Thymus (tissue), 14 donors: ENCODE measurements at places on chromosomes 12 and 14.

DNA sequence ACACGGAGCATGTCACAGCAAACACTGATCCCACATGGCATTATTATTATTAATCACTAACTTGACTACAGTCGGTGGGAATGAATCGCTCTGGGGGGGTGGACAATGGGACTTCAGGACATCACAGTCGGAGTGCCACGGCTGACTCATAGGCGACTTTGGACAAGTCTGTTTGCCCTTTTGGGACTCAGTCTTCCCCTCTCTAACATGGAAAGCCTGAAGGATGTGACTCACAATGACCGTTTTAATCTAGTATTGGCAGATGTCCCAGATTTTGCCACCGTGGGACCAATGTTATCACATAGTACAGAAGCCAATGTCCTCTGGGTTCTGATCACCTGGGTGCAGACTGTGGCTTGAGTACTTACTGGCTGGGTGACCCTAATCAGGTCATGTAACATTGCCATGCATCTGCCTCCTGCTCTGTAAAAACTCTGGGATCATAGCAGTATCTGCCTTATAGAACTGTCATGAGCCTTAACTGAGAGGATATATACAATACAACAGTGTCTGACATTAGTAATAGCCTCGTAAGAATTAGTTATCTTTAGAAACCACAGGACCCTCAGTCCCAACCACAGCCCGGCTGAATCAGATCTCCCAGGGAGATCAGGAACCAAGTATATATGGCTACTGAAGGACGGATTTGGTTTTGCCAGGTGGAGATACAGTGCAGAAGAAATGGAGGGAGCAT lies 362.6 kb downstream of the BCL11B start:
- H3K27me3 ChIP-seq, result no peaks in the 10 kb centered on the region
- H3K4me3 ChIP-seq, result no peak overlapping the region
- no peak overlapping the region for H3K27ac ChIP-seq
- H3K4me1 ChIP-seq, result peaks cover 17% of the 10 kb centered on the region
- DNase-seq, result no peak
- no peaks in the 10 kb centered on the region for H3K36me3 ChIP-seq

GRCh38 chr12:29517264-29517663 lies 19.8 kb upstream of the OVCH1 start:
- no peaks in the 10 kb centered on the region for H3K4me1 ChIP-seq
- H3K27ac ChIP-seq, result no peak overlapping the region
- DNase-seq, result no peak

- H3K4me3 ChIP-seq, result no peak overlapping the region
- no peaks in the 10 kb centered on the region for H3K36me3 ChIP-seq
- no peaks in the 10 kb centered on the region for H3K27me3 ChIP-seq
- no peak for DNase-seq
Measured at GRCh38 chr12:62909340-62909739, 25.6 kb downstream of the PPM1H start.

- H3K4me3 ChIP-seq, result no peak overlapping the region
- no peak overlapping the region for H3K27ac ChIP-seq
- H3K27me3 ChIP-seq, result no peaks in the 10 kb centered on the region
- H3K4me1 ChIP-seq, result no peaks in the 10 kb centered on the region
- DNase-seq, result no peak
Measured at GRCh38 chr14:85412756-85413155, 117.2 kb upstream of the FLRT2 start.

DNA sequence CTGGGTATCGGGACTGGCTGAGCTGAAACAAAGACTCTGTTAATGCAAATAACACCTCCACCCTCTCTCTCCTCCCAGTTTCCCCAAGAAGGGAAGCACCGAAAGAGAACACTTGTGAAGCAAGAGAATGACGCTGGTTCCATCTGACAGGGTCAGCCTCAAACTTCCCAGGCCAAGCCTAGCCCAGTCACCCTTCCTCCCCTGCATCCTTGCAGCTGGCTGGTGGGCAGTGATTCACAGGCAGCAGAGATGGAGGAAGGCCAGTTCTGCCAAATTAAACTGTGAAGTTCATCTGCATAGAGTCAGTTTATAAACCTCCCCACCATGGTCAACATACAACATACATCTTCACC lies 2.8 kb downstream of the LRRC74A start:
- H3K4me1 ChIP-seq, result no peaks in the 10 kb centered on the region
- no peak for DNase-seq
- no peak overlapping the region for H3K4me3 ChIP-seq
- H3K27me3 ChIP-seq, result no peaks in the 10 kb centered on the region

DNA sequence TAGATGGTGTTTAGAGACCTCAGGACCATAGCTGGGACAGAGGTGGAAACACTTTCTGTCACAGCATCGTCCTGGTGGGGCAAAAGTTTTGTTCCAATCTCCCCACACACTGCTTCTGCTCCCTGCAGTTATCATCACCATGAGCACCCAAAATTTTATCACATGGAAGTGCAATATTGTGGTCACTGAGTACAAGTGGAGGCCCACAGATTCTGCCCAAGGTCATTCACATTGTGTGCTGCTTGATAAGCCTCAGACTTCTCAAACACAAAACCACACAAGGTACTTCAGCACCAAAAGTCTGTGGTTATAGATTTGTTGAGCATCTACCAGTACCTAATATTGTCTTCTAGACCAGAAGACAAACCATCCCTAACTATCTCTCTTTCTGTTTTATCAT lies 554 bp upstream of the KRT77 start:
- H3K4me1 ChIP-seq, result no peaks in the 10 kb centered on the region
- no peak overlapping the region for H3K4me3 ChIP-seq
- peaks cover 1% of the 10 kb centered on the region for H3K27me3 ChIP-seq
- H3K27ac ChIP-seq, result no peak overlapping the region
- H3K36me3 ChIP-seq, result no peaks in the 10 kb centered on the region

GRCh38 chr14:66493750-66494149 lies 7.6 kb downstream of the CCDC196 start:
- H3K36me3 ChIP-seq, result no peaks in the 10 kb centered on the region
- no peak overlapping the region for H3K4me3 ChIP-seq
- no peak overlapping the region for H3K27ac ChIP-seq

GRCh38 chr12:52076811-52077210 lies 2.7 kb upstream of the SMIM41 start:
- H3K36me3 ChIP-seq, result peaks cover 62% of the 10 kb centered on the region
- H3K4me3 ChIP-seq, result no peak overlapping the region
- DNase-seq, result no peak
- no peak overlapping the region for H3K27ac ChIP-seq

DNA sequence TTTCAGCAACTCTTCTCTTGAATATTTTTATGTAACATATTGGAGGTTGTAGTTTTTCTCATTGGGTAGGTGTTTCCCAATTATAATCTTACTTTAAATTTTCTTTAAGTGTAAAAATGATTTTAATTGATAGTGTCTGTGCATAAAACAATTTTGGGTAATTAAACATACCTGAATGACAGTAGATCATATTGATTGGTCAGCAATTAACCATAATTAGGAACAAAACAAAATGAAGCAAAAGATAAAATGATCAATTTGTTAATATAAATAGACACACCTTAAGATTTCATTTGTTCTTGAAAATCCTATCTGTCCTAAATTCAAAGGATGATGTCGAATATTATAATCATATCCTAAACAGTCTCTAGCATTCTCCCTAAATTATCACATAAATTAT lies 468.3 kb downstream of the PDZRN4 start:
- H3K4me3 ChIP-seq, result no peak overlapping the region
- DNase-seq, result no peak
- no peaks in the 10 kb centered on the region for H3K27me3 ChIP-seq
- H3K27ac ChIP-seq, result no peak overlapping the region
- H3K4me1 ChIP-seq, result no peaks in the 10 kb centered on the region

DNA sequence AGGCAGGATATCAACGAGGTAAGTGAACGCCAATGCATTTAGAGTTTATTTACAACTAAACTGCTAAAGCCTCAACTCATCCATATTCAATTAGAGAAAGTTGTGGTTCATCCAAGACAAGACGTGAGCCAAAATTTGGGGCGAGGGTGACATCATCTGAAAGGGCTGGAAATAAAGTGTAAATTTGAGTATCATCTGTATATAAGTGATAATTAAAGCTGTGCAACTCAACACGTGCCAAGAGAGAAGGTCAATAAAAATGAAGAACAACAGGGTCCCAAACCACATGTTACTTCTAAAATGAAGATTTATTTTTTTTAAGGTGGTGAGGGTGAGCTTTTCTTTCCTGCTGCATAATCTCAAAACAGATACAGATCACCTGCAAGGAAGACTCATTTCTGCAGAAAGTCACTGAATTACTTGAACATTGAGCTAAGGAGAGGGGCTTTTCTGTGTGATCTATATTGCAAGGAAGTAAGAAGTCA lies 203.6 kb downstream of the EFCAB11 start:
- H3K27ac ChIP-seq, result no peak overlapping the region
- H3K36me3 ChIP-seq, result no peaks in the 10 kb centered on the region
- H3K27me3 ChIP-seq, result no peaks in the 10 kb centered on the region
- no peaks in the 10 kb centered on the region for H3K4me1 ChIP-seq

DNA sequence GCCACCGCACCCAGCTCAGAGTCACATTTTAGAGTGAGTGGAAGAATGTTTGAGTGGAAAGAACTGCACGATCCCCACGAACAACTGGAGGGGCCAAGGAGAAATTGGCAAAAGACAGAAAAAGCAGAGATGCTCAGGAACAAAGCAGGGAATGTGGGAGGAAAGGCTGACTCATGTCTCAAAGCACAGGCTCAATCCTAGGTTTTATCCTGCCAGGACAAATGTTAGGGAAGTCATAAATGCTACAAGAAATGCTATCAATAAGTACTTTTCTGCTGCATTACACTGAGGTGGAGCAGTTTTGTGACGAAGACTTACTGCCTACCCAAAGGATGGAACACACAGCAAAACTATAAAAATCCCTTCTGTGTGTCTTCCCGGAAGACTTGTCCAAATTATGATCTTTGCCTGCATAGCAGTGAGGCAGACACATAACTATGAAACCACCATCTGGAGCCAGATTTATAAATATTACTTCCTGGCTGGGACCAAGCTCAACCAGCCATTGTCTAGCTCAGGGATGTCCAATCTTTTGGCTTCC lies 26.7 kb downstream of the NIN start:
- DNase-seq, result no peak
- H3K27ac ChIP-seq, result no peak overlapping the region
- no peaks in the 10 kb centered on the region for H3K27me3 ChIP-seq
- H3K4me3 ChIP-seq, result no peak overlapping the region

- H3K4me3 ChIP-seq, result peak within 1 kb of the TSS; percentile 35
- peak; percentile 31 for DNase-seq
- no peaks in the 10 kb centered on the region for H3K36me3 ChIP-seq
- no peaks in the 10 kb centered on the region for H3K4me1 ChIP-seq
- H3K27me3 ChIP-seq, result peaks cover 89% of the 10 kb centered on the region
Measured at GRCh38 chr12:5432011-5432400, at the start of gene NTF3. TSS of gene NTF3 (plus strand) at chr12:5432108. CDS start at chr12:5432325, 217 bp downstream.

GRCh38 chr12:13472690-13473089 lies 276.2 kb downstream of the EMP1 start:
- H3K4me3 ChIP-seq, result no peak overlapping the region
- no peaks in the 10 kb centered on the region for H3K27me3 ChIP-seq
- H3K4me1 ChIP-seq, result no peaks in the 10 kb centered on the region
- no peak for DNase-seq

- H3K36me3 ChIP-seq, result peaks cover 3% of the 10 kb centered on the region
- peak overlapping the region; percentile 100 for H3K27ac ChIP-seq
- H3K4me1 ChIP-seq, result no peaks in the 10 kb centered on the region
- H3K27me3 ChIP-seq, result no peaks in the 10 kb centered on the region
- peak overlapping the region; percentile 99 for H3K4me3 ChIP-seq
Measured at GRCh38 chr12:50765095-50765911, 1.4 kb downstream of the ATF1 start.

DNA sequence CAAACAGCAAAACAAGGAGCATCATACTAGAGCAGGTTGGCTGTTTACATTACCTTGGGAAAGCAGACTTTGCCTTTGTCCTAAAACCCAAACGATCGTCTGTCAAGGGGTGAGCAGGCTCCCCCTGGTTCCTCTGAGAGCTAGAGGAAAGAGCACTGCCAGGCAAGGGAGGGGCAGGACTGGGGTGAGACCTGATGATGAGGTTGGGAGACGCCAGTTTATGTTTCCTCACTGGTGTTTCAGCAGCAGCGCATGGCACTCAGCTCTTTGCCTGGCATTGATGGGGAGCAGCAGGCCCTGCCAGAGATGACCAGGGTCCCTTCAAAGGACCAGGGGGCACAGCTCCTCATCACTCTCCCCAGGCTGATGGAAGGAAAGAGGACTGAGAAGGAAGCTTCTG lies 7.9 kb upstream of the KRT2 start:
- peaks cover 7% of the 10 kb centered on the region for H3K4me1 ChIP-seq
- no peak for DNase-seq
- no peak overlapping the region for H3K4me3 ChIP-seq
- H3K27ac ChIP-seq, result no peak overlapping the region
- H3K36me3 ChIP-seq, result no peaks in the 10 kb centered on the region

- H3K4me3 ChIP-seq, result peak overlapping the region; percentile 39
- H3K27me3 ChIP-seq, result peaks cover 15% of the 10 kb centered on the region
- H3K4me1 ChIP-seq, result peaks cover 4% of the 10 kb centered on the region
Measured at GRCh38 chr14:37198273-37198598, 499 bp downstream of the MIPOL1 start.

DNA sequence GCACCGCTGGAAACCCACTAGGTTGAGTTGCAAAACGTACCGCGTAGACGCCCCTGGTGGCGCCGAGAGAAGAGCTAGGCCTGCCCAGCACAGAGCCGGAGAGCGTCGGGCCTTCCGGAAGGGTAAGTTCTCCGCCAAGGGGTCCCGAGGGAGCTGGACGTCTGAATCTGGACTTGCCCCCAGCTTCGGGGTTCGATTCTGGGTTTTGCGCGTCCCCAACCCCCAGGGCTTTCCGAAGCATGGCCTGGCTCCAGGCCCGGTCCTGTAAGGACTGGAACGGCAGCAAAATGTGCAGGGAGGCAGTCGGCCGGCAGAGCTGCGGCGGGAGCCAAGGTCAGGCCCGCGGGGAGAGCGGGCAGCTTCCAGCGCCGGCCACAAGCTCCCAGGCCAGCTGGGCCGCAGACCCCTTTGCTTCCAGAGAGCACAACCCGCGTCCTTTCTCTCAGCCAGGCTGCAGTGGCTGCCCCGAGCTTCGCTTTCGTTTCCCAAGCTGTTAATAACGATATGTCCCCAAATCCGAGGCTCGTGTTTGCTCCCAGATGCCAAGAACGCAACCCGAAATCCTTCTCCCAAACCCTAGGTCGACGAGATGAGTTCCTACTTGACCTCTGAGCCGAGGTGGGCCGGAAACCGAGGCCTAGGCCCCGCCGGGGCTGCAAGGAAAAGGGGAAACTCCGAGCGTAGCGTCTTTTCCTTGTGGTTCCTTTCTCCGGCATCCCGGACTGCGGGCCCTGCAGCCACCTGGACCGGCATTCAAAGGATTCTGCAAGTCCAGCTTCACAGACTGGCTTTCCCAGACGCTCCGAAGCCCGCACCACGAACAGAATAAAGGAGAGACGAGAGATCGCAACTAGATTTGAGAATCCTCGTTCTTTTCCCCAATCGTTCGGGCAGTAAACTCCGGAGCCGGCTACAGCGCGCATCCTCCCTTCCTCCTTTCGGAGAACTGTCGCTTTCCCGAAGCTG lies 3.2 kb upstream of the TBX5 start:
- no peak for DNase-seq
- no peak overlapping the region for H3K27ac ChIP-seq
- H3K4me1 ChIP-seq, result no peaks in the 10 kb centered on the region
- H3K27me3 ChIP-seq, result peaks cover 95% of the 10 kb centered on the region
- H3K36me3 ChIP-seq, result no peaks in the 10 kb centered on the region
- H3K4me3 ChIP-seq, result no peak overlapping the region
